ENCODE measurements at places on chromosomes 16 and 17. TPM values are rescaled to one million over a fixed set of nuclear protein-coding genes. Genes with fewer than 3 reads are reported as not detected.

Gene ABCA9
- total RNA-seq = 12.1 TPM

Gene NEUROD2
- not detected for total RNA-seq

Gene CMTM1
- total RNA-seq = 4.3 TPM

Gene CDYL2
- 6.4 TPM for total RNA-seq

Gene PHB1
- 141 TPM for total RNA-seq

Gene G6PC1
- 6.0 TPM for total RNA-seq

Gene CACNG1
- 25.8 TPM for total RNA-seq

Gene KRTAP2-3
- total RNA-seq = not detected

Gene C17orf50
- not detected for total RNA-seq

Gene NPIPB12
- total RNA-seq = 18.6 TPM

Gene ABCC11
- total RNA-seq = 0.23 TPM

Gene BCL6B
- 20.3 TPM for total RNA-seq

Gene KRT36
- total RNA-seq = not detected

Gene TRIM16
- 24.6 TPM for total RNA-seq

Gene CLEC3A
- total RNA-seq = not detected

Gene CHST6
- 1.1 TPM for total RNA-seq

Gene CLEC19A
- 0.18 TPM for total RNA-seq

Gene ABR
- 44.8 TPM for total RNA-seq

Gene LRRC37A3
- total RNA-seq = 16.8 TPM

Gene SLC25A10
- 15.3 TPM for total RNA-seq

Gene HS3ST6
- total RNA-seq = 1.2 TPM

Gene TBC1D3D
- 4.0 TPM for total RNA-seq

Gene ETV4
- total RNA-seq = 12.1 TPM

Gene PRSS8
- 30.2 TPM for total RNA-seq

Gene NACA2
- total RNA-seq = not detected

Gene CACNA1G
- total RNA-seq = 17.1 TPM

Gene ACSM5
- total RNA-seq = 3.0 TPM

Gene SHPK
- total RNA-seq = 22.8 TPM

Gene SYNGR3
- 3.2 TPM for total RNA-seq

Gene PPP1R1B
- total RNA-seq = 6.1 TPM

Gene GRAPL
- 3.0 TPM for total RNA-seq

Gene CACNG5
- 2.5 TPM for total RNA-seq

Gene ITGAL
- 9.5 TPM for total RNA-seq

Gene OR4D1
- not detected for total RNA-seq

Gene TNRC6A
- total RNA-seq = 76.9 TPM

Gene C17orf58
- total RNA-seq = 16.3 TPM

Gene MYO15A
- total RNA-seq = 2.2 TPM

Gene PHOSPHO1
- 23.2 TPM for total RNA-seq

Gene CDR2L
- 8.2 TPM for total RNA-seq

Gene ENO3
- total RNA-seq = 699 TPM

Measured in metanephros (tissue), 2 donors.